ENCODE measurements at places on chromosomes 12 and 14. TPM values are rescaled to one million over a fixed set of nuclear protein-coding genes. Genes with fewer than 3 reads are reported as not detected.

DNA sequence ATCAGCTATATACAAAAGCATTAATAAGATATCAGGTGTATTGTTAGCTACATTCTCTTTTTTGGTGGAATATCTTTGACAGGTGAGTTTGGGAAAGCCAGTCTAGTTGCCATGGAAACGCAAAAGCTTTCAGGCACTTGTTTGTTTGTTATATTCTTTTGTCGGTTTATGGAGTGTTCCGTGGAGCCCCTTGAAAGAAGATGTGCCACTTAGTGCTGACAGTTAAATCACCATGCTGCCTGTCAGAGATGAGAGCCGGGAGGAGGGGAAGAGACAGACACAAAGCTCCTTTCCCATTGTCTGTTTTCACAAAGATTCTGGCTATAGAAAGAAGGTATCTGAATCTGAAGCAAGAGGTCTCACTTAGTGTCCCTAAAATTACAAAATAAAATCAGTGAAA, 170.8 kb downstream of the SNAPC1 start:
- no peaks in the 10 kb centered on the region for H3K36me3 ChIP-seq
- H3K4me3 ChIP-seq: no peak overlapping the region
- no peaks in the 10 kb centered on the region for H3K4me1 ChIP-seq
- no peaks in the 10 kb centered on the region for H3K27me3 ChIP-seq

GRCh38 chr12:45939759-45940158, 50.6 kb downstream of the SCAF11 start:
- H3K4me3 ChIP-seq: no peak overlapping the region
- peaks cover 22% of the 10 kb centered on the region for H3K36me3 ChIP-seq
- DNase-seq: no peak

Gene RGS6
- 2.7 TPM for polyA plus RNA-seq

Gene C12orf56
- 0.22 TPM for polyA plus RNA-seq
